ENCODE measurements at places on chromosomes 13 and 19. TPM values are rescaled to one million over a fixed set of nuclear protein-coding genes. Genes with fewer than 3 reads are reported as not detected.

Gene VSIG10L
- polyA plus RNA-seq = 0.17 TPM

Gene PGLYRP1
- not detected for polyA plus RNA-seq

Gene PSG6
- polyA plus RNA-seq = not detected

Gene RPL36
- 1,862 TPM for polyA plus RNA-seq

Gene OR1M1
- not detected for polyA plus RNA-seq

Gene CAMSAP3
- polyA plus RNA-seq = not detected

Gene SYCN
- not detected for polyA plus RNA-seq

Gene FKRP
- polyA plus RNA-seq = 5.7 TPM

DNA sequence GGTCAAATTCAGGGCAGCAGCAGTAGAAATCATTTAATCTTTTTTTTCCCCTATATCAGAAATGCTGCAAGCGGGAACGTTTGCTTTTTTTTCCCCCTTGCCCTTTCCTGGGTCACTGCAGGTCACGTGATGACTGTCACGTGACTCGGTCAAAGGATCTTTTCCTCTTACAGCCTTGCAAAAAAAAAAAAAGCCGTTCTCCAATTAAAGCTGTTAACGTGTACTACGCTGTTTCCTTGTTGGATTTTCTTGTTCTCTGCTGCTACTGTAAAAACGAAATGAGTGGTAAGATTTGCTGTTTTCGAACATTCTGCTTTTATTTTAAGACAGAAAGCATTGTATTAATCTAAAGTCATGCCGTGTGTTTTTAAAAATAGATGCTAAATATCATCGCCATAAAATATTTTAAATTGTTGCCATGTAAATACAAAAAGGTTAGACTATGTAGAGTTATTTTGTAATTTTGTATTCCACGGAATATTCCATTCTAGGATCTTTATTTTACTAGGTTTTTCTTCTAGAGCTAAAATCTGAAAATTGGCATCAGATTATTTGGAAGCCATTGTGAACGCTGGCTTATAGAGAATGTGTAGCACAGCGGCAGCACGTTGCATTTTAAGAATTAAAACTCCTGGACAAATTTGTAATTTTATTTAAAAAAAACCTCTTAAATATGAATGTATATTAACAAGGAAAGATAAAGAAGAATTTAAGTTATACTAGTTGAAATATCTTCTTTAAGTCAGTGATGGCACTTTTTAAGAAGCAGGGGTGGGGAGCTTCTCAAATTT is 109.8 kb upstream of the MLNR start:
- peak; percentile 74 for DNase-seq

DNA sequence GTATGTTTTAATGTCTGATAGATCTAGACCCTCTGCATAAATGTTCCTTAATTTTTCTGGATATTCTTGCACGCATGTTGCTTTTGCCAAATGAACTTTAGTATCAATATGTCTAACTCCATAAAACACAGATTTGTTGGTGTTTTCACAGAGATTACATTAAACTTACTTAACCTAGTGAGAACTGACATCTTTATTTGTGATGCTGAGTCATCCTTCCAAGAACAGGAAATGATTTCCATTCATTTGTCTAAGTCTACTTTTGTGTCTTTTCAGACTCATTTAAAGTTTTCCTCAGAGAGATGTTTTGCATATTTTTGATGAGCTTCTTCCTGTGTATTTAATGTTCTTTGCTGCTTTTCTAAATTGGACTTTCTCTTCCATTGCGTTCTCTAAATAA is 184.0 kb downstream of the SLC7A1 start:
- no peak for DNase-seq

GRCh38 chr13:95355494-95355893 is 54.2 kb upstream of the ABCC4 start:
- DNase-seq = no peak

GRCh38 chr13:111518161-111518792 is 197.8 kb downstream of the TEX29 start:
- DNase-seq = no peak

DNA sequence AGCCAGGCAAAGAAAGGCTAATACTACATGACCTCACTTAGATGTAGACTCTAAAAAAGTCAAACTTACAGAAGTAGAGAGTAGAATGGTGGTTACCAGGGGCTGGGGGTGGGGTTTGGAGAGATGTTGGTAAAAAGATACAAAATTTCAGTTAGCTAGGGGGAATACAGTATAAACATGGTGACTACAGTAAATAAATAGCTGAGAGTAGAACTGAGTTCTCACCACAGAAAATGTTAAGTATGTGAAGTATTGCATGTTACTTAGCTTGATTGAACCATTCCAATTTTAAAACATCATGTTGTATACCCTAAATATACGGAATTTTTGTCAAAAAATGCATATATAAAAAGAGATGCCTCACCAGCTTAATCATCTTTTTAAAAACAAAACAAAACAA is 67.5 kb upstream of the DOCK9 start:
- DNase-seq = no peak

DNA sequence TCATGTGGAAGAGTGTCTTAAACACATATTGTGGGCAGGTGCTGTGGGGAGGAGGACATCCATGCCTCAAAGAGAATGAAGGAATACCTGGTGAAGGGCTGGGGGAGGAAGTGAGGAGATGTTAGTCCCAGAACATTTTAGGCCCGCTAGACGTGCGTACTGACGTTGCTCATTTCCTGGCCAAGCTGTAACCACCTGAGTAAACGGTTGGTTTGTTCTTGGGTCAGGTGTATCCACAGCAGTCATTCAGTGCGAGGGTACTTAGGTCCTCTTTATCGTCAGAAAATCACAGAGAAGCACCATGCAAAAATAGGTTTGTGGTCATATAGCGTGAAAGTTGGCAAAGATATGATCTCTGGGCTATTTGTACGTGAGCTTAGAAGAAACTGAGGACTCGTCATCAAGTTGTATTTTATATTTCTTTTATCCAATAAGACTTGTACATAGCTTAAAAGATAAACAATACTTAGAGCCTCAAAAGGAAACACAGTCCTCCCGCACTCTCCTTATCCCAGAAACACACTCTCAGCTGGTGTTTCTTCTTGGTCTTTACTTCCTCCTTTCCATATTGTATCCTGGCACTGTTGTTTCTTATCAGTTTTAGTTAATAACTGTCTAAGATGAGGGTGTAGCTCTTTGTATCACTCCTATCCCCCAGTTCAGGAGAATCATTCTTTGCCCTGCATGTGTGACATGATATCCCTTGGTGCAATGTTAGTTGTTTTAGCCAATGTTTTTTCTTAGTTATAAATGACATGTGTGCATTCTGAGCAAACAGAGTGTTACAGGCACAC is 52.0 kb downstream of the ARHGEF7 start:
- no peak for DNase-seq

DNA sequence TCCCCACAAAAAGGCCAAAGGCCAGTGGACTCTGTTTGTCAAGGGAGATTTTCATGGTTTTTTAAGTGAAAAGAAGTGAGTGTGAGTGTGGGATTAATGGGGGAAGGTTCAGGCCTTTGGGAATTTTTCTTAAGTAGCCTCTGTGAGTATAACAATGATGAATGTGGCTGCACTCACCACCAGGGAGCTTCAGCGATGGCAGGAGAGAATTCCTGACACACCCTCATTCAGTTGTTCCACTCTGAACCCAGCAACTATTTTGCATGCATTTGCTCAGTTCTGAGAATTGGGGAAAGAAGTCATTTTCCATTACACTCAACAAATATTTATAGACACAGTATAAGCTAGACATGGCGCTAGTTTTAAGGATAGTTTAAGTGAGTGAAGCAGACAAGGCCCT is 117.9 kb downstream of the CCNA1 start:
- DNase-seq = no peak

GRCh38 chr13:106690779-106691178 is 122.8 kb upstream of the ARGLU1 start:
- DNase-seq = no peak

GRCh38 chr19:46571495-46571894 is 29.6 kb upstream of the CALM3 start:
- DNase-seq = no peak

GRCh38 chr13:113546571-113547237 is 37.8 kb upstream of the TFDP1 start:
- no peak for DNase-seq

- DNase-seq = no peak
These were observed 14.3 kb downstream of the MAU2 start for GRCh38 chr19:19334989-19335344.

- no peak for DNase-seq
These were observed 8.4 kb downstream of the COL5A3 start for GRCh38 chr19:10001899-10002298.

- no peak for DNase-seq
These were observed 171.4 kb downstream of the SUCLA2 start for GRCh38 chr13:47829690-47830089.

DNA sequence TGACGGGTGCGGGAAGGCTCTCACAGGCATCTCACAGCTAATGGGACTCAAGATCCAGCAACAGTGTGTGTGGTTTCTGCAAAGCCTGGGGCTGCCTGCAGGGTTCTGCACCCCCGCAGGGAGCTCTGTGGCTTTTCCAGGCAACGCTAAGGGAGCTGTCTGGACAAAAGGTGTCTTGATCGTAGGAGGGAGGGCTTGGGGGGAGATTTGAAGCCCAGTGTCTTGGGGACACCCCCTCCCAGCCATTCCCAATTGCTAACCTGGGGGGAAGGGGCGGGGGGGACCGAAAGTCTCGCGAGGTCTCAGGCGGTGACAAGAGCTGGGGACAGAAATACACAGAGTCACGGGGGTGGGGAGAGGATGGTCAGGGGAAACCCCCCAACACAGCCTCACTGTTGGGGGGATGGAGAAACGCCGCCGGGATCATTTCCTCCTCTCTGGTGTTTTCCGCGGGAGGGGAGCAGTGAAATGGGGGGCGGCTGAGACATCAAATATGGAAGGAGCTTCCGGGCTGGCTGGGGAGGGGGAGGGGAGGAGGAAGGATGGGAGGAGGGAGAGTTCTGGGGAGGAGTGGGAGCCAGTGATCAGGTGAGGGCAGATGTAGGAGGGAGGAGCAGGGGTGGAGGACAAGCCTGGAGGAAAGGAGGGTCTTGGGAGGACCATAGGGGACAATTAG is 13.3 kb downstream of the KCNC3 start:
- no peak for DNase-seq

GRCh38 chr19:16002406-16003384 is 53.9 kb downstream of the OR10H4 start:
- DNase-seq = no peak
